ENCODE measurements at places on chromosomes 6 and 20.

DNA sequence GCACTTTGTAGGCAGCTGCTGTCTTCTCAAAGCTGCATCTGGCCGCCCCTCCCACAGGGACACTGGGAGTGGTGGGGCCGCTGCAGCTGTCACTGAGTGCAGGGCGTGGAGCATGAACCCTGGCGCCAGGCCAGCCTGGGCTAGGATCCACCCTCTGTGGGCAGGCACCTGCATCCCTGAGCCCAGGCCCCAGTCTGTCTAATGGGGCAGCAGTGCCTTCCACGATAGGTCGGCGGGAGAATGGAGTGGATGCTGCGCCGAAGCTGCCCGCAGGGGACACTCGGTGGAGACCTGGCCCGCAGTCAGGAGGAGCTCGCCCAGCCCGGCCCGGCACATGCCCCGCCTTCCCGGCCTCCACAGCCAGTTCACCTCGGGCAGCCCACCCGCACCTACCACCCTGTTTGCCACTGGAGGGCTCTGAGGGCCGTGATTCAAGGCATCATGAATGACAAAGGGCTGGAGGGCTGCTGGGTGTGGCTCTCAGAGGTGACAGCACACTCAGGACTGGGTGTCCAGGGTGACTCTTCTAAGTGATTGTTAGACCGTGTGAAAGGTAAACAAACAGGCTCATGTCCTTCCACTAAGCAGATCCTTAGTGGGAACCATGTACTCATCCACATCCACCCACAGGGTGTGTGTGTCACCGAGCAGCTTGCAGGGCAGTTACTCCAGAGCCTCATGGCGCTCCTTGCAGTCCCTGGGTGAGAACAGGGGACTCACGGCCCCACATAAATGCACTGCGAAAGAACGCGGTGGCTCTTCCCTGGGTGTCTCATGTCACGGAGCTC, 133.9 kb downstream of the AGPAT4 start:
- no peak for DNase-seq

DNA sequence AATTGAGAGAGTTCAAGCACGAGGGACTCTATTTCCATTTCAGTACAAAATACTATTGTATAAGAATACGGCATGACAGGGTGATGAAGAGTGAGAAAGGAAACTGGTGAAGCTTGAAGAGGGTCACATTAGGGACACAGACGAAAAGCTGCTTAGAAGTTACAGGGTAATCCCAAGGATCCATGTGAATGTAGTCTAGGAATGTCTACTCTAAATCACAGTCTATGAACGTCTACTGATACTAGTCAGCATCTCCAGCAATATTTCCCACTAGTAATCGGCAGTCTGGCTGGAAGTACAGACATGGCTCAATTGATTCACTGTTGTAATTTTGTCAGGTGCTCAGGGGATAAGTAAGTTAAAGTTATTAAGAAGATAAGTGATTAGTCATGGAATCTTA, 156.4 kb downstream of the ASCC3 start:
- DNase-seq = no peak

GRCh38 chr6:83403191-83403590, 27.7 kb downstream of the ME1 start:
- no peak for DNase-seq

DNA sequence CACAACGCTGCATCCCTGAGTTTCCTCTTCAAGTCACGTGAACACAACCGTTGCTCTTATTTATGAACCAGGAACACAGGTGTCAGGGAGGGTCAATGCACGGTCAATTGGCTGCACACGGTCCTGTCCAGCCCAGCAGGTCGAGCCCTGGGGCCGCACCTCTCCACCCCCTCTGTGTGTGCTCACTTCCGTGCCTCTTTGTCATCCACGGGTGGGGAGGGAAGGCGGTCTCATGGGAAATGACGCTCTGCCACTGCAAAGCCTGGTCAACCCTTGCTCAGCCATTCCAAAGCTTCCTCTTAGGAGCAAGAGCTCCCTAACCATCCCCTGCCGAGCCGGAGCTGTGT, 38.7 kb downstream of the DACT2 start:
- no peak for DNase-seq

DNA sequence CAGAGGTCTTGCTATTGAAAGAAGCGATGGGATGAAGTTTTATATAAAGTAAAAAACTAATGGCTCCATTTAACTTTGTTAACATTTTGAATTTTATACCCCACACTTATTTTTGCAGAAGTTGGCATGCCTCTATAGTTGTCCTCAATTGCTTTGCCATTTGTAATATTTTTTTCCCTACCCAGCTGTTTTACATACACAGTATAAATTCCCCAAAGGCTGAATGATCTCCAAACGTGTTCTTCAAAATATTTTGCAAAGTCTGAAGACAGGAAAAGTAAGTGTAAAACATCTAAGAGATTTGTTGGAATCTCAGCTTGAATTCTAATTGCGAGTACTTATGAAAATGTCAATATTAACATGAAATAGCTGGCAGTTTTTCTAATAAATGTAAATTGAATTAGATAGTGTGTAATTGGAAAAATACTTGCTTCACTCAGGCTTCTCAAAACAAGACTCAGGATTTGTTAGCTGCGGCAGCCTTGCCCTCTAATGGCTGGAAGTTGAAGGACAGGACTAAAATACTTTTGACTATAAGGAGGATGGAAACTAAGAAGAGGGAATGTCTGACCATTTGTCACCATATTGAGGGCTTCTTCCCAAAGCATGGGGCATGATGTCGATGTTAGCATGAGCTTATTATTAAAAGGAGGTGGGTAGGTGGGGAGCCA, 226.8 kb downstream of the UST start:
- no peak for DNase-seq

DNA sequence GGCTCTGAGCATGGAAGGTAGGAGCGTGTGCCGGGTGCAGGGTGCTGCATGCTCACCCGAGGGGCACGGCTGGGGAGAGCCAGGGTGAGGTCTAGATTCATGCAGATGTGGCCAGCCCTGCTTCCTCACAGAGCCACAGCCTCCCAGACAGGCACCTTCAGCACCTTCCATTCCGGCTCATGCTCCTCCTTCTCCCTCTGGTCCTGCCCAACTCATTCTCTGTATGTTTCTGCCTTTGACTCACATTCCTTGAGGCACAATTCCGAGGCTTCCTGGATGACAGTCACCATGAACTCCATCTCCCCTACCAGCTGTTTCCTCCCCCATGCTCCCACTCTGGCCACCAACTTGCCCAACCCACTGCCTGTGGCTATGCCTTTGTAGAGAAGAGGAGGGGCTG, 35.4 kb downstream of the DACT2 start:
- no peak for DNase-seq

DNA sequence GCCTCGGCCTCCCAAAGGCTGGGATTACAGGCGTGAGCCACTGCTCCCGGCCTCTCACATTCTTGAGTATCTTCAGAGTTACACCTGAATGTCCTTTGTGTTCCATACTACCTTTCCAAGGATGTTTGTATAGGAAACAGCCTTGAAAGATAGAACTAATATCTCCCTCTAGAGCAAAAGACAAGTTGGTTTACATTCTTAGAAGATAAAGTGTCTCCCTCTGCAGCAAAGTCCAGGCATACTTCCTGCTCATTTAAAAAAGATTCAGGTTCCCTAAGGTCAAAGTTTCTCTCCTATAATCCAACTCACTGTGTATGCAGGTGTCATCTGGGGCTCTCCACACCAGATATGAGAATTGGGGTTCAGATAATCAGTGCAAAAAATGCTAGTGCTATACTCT, 224.4 kb downstream of the TPBG start:
- no peak for DNase-seq

- no peak for DNase-seq
Measured at GRCh38 chr6:14361297-14361696, 243.7 kb downstream of the CD83 start.

DNA sequence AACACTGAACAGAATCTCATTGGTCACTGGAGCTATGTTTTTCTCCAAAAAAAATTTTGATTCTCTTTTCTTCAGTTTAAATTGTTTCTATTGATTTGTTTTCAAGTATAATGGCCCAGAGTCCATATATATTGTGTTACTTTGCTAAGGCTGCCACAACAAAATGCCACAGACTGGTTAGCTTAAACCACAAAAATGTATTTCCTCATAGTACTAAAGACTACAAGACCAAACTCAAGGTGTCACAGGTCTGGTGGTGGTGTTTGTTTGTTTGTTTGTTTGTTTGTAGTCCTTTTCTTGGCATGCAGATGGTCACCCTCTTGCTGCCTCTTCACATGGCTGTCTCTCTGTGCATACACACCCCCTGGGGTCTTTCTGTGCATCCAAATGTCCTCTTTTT, 34.0 kb downstream of the BMP5 start:
- DNase-seq = no peak

DNA sequence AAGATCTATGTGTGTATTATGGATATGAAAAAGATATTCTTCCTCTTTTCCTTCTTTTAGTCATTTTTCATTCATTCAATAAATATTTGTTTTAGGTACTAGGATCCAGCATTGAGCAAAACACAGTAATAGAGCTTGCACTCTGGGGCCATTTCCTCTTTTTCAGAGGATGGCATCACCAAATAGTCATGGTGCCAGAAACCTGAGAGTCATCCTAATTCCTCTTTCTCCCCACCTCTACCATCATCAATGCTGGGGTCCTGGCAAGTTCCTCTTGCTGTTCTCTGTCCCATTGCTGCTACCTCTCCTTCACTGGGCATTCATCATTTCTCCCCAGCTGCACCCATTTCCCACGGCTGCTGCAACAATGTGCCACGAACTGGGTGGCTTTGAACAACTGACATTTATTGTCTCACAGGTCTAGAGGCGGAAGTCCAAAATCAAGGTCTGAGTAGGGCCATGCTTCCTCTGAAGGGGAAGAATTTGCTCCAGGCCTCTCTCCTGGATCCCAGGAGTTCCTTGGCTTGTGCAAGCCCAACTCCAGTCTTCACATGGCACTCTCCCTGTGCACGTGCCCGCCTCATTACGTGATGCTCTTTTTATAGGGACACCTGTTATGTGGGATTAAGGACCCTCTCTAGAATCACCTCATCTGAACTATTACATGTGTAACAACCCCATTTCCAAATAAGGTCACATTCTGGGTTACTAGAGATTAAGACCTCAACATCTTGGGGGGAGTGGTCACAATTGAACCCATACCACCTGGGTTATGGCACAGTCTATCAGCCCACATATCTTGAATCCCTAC, 9.5 kb upstream of the IGF2R start:
- no peak for DNase-seq

- DNase-seq = no peak
Measured at GRCh38 chr6:43200541-43200940, 18.5 kb downstream of the CUL9 start.

DNA sequence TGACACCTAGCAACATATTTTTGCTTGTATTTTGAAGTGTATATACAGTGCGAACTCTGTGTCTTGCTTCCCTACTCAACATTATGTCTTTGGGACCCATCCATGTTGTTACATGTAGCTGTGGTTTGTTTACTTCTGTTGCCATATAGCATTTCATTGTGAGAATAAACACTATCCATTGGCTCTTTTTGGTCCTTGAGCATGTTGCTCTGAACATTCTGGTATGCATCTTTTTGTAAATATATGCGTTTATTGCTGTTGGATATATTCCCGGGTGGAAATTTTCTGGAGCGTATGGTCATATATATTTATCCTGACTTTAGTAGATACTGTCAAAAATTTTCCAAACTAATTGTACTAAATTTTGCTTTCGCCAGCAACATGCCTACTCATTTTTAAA, 222.5 kb upstream of the SPTLC3 start:
- no peak for DNase-seq

DNA sequence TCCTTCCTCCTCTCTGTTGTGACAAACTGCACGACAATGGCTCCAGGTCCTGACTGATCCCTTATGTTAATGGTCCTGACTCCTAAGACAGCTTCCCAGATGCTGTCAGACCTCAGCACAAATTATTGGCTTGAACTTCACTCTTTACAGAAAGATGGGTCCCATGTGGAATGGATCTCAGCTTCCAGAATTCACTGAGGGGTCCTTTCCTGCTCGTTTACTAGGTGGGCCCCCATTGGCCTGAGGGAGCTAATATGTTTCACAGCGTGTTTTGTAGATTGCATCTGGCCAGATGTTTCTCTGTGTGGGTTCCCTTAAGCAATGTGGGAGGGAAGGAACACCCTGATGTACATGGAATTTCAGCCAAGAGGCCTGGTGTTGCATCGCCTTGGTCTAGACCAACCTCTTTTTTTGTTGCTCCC, 826.6 kb downstream of the MAFB start:
- no peak for DNase-seq

GRCh38 chr20:56736285-56736857, 107.3 kb downstream of the TFAP2C start:
- no peak for DNase-seq

- DNase-seq = no peak
Measured at GRCh38 chr20:24537210-24537609, 67.8 kb downstream of the SYNDIG1 start.

DNA sequence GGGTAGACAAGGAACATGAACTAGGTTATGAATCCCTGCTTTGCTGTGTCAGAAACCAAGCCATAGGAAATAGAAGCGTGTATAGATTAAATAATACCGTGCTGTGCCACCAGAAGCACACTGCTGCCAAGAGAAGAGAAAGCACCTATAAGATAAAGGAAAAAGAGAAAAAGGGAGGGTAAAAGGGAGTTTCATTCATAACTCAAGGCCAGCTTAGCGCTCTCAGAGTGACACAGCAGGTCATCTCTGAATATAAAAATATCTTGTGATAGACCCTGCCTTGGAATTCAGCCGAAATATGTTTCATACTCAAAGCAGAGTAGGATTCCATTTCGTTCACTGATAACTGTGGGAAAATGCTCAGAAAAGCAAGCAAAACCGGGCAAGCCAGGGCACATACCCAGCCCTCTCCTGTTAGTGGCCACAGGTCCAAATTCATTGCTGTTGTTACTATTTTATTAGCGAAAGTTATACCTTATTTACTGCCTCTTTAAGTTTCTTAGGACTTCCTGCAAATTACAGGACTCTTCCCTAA, 8.7 kb downstream of the JAG1 start:
- DNase-seq = no peak

DNA sequence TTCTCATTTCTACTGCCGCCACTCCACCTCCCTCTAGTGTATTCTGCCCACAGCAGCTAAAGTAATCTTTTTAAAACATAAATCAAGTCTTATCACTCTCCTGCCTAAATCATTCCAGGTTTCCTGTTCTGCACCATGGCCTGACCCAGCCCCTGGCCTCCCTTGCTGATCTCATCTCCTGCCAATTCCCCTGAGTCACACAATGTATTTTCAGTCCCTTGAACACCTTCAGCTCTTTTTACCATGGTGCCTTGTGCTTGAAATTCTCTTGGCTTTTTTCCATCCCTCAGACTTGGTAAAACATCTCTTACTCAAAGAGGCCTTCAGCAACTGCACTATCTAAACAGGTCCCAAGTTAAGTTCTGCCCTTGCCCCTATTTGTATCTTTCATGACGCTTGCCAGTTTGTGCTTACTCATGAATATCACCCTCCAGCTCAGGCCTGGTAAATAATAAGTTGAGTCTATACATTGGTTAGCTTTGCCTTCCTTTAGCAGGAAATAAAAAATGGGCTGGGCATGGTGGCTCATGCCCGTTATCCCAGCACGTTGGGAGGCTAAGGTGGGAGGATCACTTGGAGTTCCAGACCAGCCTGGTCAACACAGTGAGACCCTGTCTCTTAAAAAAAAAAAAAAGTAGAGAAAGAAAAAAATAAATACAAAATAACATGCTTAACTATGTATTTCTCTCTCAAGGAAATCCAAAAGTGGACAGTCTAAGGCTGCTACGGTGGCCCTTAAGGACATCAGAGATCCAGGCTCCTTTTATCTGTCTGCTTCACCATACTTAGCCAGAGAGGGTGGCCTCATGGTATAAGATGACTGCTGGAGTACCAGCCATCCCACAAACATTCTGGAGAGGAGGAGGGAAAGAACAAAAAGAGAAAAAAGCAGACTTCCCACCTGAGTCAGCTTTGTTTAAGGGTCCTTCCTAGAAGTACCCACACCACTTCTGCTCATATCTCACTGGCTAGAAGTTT, 62.2 kb downstream of the ARFGEF2 start:
- DNase-seq = no peak

Measured in type B pancreatic cell (in vitro differentiated cells).